Glomerular endothelial cell (primary cell): ENCODE measurements at places on chromosomes 7 and 10.

GRCh38 chr10:30737931-30738391 is 108.4 kb upstream of the LYZL2 start:
- DNase-seq = no peak

GRCh38 chr10:132163278-132163765 is 23.4 kb upstream of the DPYSL4 start:
- no peak for DNase-seq

DNA sequence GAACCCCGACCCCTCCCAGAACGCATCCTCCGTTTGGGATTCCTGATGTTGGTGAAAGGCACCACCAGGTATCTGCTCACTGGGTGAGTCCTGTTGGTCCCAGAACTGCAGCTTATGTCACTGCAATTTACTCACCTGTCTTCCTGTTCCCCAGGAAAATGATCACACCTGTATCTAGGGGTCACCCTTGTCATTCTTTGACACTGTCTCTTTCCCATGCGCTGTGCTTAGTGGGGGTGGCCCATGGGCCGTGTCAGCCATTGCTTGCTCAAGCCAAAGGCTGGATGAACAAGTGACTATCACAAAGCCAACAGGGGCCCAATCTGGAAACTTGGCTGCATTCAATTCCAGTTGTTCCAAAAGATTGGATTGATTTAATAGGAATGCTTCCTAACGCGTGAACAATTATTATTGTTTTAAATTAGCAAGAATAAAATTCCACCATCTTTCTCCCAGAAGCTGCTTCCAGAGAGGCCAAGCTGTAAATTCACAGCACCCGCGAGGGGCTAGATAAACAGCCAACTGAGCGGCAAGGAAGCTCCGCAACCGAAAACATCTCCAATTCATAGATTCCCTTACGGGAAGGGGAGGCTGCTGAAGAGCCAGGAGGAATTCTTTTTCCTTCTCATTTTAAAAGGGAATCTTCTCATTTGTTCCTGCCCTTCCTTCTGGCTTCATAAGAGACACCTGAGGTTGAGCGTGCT is 134.8 kb upstream of the ZMIZ1 start:
- DNase-seq = no peak

GRCh38 chr7:128795129-128795528 is 3.4 kb downstream of the CCDC136 start:
- no peak for DNase-seq

DNA sequence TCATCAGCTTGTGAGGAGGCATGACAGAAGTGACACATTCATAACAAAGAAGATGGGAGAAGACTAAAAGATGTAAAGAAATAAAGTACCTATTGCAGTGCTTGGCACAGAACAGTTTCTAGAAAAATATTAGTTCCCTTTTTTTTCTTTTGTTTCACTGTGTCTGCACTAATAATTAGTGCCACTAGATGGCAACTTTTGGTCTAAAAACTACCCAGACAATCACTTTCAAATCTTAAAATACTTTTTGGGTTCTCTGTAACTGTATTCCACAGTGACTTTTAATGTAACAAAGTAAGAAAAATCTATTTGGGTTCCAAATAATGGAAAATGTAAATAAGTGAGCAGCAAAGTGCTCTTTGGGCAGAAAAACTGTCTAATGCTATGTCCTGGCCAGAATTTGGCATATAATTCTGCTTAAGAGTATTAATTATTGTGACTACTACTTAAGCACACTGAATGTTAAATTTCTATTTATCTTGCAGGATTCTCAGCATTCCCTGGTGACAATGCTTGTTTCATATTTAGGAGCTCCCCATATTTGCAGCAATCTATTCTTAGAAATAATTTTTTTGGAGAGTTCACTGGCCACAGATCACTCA is 134.8 kb upstream of the KIF5B start:
- no peak for DNase-seq

- DNase-seq = no peak
Observed at GRCh38 chr7:120229084-120229483, 43.9 kb upstream of the KCND2 start.

DNA sequence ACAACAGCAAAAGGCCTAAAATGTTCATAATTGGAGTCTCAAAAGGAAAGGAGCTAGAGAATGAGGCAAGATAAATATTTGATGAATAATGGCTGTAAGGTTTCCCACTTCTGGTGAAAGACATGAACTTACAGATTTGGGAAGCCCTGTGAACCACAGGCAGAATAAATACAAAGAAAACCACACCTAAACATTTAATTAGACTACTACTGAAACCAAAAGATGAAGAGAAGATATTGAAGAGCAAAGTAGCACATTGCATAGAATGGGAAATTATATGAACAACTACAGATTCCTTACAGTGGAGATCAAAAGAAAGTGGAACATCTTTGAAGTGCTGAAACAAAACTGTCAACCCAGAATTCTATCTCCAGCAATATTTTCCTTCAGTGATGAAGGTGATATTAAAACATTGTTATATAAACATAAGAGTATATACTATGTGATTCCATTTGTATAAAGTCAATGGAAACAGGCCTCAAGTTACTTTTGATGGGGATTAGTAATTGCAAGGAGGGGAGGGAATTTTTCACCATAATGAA is 191.3 kb upstream of the KAT6B start:
- DNase-seq = no peak

DNA sequence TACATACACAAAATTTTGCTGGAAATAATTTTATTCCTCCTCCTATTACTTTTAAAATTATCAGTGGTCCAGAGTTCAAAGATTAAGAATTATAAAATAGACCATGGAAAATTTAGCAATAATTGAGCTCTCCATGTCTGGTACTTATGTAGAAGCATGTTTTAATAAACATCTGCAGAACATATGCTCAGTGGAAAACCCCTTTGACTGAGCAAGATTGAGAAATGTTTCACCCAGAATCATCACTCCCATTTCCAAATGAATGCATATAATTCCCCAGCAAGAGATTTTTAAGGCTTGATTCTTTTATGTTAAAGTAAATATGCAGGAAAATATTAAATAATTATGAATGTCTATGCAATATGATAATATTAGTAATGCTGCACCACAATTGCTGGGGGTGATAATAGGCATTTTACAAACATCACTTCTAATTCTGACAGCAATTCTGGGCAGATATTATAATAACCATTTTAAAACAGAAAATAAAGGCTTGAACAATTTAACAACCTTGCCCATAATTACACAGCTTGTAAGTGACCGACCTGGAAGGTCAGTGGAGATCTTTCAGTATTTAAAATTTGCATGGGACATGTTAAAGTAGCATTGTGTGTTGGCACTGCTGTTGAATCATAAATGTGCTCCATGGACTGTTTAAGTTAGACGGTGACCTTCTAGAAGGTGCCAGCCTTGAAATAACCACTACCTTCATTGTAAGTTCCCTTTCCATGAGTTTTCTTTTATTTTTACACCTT is 45.6 kb upstream of the TES start:
- no peak for DNase-seq

- DNase-seq = no peak
Observed at GRCh38 chr7:19610194-19610943, 98.5 kb downstream of the POLR1F start.

- no peak for DNase-seq
Observed at GRCh38 chr10:44862924-44863323, 48.2 kb upstream of the TMEM72 start.

- DNase-seq = no peak
Observed at GRCh38 chr10:87066178-87066577, 28.5 kb downstream of the GLUD1 start.

DNA sequence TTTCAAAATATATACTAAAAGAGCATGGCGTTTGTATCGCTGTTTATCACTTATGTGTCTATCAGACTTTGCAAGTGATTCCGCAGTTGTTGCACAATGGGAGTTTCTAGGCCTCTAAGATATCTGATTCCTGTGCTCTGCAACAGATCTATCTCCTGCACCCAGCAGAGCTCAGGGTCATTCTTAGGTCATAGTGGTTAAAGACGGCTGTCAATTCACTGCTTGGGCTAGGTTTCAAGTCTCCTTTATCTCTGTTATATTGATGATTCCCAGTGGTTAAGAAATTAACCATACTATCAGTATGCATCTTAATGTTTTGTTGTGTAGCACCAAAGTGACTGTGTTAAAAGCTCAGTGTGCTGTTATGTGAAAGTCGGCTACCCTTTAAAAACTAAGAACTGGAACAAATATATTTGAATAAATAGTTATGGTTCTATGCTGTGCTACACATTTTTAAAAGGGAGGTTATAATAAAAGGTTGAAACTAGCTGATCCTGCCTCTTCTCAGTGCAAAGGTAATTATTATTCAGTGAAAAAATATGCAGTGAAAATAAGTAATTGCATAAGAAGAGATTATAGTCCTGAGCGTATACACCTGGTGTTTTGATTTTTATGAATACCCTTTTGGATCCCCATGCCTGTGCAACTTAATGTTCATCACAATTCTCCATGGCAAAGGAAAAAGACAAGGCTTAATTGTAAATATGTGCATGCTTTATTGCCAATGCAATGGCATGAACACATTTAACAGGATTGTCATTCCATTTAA is 24.0 kb downstream of the HOXA1 start:
- no peak for DNase-seq

DNA sequence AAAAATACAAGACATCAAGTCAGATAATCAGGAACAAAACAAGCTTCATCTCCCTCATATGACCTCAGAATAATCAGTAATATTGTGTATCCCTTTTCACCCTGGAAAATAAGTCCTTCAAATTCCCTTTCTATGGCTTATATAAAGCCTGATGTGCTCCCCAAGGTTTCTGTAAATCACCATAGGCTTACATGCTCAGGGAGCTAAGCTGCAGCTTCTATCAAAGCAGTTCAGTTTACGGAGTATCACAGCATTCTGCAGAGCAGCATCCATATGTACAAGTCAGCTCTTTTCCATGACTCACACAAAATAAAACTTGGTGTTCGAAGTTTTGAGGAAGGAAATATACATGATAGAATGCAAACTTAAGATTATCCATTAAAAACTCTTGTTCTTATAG is 225.6 kb downstream of the LRRTM3 start:
- no peak for DNase-seq

GRCh38 chr7:100582041-100582579 is 3.8 kb downstream of the LRCH4 start:
- DNase-seq = no peak

GRCh38 chr10:115867305-115867704 is 405.7 kb downstream of the GFRA1 start:
- DNase-seq = no peak

DNA sequence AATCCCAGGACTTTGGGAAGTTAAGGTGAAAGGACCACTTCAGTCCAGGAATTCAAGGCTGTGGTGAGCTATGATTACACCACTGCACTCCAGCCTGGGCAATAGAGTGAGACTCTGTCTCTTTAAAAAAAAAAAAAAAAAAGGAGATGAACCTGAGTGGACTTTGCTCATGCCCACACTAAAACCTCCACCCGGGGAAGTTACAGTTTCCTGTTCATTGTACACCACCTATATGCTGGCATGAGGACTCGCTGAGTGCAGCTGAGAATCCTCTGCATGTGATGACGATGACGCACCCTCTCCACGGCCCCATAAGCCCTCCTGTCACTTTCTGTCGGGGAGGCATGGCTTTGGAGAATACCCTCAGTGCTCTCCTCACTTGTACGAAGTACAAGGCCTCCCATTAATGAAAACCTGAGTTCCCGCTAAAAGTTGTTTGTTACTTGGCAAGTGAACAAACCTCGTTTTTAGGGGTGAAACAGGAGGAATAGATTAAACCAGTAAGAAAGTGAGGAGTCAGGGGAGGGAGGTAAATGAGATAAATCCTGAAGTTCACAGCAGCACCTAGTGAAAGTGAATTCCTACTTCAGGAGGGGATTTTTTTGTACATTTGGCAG is 15.9 kb downstream of the TMEM176B start:
- no peak for DNase-seq

DNA sequence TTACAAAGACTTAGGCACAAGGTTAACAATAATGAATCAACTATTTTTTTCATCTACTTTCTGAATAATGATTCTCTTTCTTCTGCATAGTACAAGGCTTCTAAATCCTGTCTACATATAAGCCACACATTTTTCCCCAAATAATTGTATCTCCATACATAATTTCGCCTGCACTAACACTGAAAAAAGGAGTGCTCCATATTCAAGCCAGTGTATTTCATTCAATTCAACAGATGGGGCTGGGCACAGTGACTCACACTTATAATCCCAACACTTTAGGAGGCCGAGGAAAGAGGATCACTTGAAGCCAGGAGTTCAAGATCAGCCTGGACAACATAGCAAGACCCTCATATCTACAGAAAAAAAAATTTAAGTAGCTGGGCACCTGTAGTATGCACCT is 86.0 kb upstream of the ZNF800 start:
- DNase-seq = no peak

GRCh38 chr7:37973915-37974314 is 53.5 kb downstream of the EPDR1 start:
- peak; percentile 14 for DNase-seq

GRCh38 chr7:87448388-87448787 is 27.1 kb downstream of the ABCB4 start:
- no peak for DNase-seq

- DNase-seq = no peak
Observed at GRCh38 chr10:119237722-119238436, 30.5 kb downstream of the GRK5 start.

DNA sequence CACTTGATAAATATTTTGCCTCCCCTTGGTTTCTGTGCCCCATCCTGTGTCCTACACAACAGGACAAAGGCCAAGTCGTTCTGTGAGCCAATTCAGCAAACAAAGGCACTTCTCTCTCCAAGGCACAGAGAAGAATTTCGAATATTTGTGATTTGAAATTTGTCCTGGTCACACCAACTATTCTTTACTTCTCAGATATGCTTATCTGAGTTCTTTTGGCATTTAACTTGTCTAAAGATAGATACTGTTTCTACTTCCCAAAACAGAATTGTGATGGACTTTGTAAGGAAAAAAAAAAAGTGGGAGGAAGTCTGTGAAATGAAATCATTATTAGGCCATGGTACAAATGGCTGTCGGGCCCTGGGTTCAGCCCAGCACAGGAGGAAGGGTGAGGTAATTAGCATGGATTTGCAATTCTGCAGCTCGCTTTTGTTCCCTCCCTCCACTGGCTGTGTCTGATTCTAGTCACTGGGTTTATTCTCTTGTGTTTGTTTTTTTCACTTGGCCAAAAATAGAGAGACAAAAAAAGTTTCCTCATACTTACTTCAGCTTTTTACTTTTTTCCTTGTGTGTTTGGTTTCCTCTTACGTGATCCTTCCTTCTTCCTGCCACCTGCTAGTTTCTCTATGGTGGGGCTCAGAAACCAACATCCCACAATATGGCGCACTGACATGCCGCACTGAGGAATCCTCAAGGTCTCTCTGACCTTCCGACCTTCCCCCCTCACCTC is 108.2 kb upstream of the MKLN1 start:
- no peak for DNase-seq

- DNase-seq = no peak
Observed at GRCh38 chr7:44638611-44639557, 32.5 kb downstream of the OGDH start.

GRCh38 chr7:112753298-112753697 is 36.9 kb downstream of the TMEM168 start:
- no peak for DNase-seq

DNA sequence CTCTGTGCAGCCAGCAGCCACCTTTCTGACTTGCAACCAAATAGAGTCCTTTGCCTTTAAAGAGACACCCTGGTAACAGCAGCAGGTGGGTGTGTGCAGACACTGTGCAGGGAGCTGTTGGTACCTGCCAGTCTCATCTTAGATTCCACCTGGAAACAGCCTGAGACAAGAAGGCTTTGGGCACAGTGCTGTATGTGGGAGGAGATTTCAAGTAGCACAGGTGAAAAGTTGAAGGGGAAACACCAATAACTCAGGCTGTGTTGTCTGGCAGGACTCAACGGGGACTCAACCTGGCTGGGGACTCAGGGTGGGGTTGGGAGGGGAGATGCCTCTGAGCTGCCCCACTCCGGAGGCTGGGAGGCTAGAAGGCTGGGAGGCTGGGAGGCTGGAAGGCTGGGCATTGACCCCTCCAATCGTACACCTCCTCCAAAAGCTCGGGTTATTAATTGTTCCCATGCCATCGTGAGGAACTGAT is 6.7 kb downstream of the CPXM2 start:
- no peak for DNase-seq
